ENCODE measurements at places on chromosomes 5 and 9.

GRCh38 chr5:148418511-148418910 is 34.8 kb downstream of the FBXO38 start:
- DNase-seq = no peak

DNA sequence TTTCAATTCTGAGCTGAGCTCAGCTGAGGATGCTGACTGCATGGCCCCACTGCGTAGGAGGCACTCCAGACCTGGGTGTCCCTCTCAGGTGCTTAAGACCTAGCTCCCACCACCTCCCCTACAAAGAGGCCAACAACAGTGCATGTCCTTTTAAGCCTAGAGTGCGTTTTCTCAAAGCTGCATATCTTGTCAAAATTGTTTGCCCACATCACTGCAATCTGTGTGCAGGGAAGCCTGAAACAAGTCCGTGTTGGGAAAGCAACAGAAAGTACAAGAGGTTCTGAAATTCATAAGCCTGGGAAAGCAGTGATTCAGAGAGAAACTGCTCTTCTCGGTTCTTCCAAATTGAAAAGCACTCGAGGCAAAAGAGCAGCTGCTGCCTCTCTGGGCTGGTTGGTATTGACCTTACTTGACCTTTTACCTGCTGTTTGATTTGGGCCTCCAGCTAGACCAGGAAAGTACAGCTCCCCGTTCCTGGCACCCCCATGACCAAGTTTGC is 238.4 kb downstream of the NR2F1-AS1 start:
- no peak for DNase-seq

- no peak for DNase-seq
Observed at GRCh38 chr9:105073147-105073546, 145.2 kb upstream of the ABCA1 start.

GRCh38 chr5:19044311-19044710 is 943.7 kb downstream of the CDH18 start:
- no peak for DNase-seq

DNA sequence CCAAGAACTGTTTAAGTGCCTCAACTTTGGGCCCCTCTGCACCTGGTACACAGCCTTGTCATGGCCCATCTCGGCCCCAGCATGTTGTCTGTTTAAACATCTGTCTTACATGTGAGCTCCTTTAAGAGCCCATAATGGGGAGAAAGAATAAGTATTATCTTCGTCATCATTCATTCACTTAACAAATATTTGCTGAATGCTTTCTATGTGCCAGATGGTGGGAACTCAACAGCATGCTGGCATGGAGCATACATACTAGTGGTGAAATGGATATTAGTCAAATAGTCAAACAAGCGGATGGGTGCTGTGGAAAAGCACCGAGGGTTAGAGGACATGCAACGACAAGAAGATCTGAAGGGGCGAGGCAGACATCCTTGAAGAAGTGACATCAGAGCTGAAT is 54.5 kb downstream of the GABBR2 start:
- DNase-seq = no peak

DNA sequence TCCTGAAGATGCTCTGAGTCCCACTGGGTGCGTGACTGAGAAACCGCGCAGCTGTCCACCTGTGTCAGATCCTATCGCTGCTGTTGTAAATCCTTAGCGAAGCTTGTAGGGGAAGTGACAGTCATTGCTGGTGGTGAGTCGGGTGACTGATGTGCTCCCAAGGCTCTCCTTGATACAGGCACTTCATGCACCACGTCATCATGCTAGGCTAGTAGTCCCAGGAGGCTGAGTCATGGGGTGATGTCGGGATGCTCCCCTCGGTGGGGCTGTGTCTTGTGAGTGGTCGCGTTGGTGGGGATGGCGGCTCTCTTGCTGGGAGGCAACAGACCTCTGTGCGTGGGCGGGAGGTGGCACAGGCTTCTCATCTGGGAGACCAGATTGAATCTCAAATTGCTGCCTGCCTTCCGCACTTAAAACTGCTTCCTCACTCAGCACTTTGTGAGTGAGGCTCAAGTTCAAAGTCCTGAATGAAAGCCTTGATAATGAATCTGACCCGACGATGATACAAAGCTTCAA is 84.7 kb downstream of the CSNK1A1 start:
- no peak for DNase-seq

DNA sequence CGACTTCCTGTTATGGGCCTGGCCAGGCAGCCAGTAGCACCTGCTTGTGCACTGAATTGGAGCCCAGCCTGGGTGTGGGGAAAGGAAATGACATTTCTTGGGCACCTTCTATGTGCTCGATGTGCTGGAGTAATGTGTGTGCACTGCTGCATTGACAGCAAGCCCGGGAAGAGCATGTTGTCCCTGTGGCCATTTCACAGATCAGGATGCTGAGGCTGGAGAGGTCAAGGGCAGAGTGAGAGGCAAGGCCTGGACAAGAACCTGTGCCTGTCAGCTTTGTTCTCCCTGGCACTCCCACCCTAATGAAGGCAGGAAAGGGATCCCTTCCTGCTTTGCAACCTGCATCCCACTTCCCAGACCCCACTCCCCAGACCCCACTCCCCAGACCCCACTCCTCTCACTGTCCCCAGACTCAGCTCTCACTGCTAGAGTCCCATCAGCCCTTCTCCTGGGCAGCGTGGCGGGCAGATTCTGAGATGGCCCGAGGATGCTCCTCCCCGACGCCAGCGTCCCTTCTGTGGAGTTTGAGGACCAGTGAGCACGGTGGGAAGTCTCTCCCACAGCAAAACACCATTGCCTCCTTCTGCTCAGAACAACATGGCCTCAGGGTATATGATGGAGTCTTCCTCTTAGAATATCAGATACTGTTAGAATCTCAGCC is 49.6 kb downstream of the BARX1 start:
- DNase-seq = no peak

- DNase-seq = no peak
Observed at GRCh38 chr9:38130724-38131123, 61.7 kb upstream of the SHB start.

DNA sequence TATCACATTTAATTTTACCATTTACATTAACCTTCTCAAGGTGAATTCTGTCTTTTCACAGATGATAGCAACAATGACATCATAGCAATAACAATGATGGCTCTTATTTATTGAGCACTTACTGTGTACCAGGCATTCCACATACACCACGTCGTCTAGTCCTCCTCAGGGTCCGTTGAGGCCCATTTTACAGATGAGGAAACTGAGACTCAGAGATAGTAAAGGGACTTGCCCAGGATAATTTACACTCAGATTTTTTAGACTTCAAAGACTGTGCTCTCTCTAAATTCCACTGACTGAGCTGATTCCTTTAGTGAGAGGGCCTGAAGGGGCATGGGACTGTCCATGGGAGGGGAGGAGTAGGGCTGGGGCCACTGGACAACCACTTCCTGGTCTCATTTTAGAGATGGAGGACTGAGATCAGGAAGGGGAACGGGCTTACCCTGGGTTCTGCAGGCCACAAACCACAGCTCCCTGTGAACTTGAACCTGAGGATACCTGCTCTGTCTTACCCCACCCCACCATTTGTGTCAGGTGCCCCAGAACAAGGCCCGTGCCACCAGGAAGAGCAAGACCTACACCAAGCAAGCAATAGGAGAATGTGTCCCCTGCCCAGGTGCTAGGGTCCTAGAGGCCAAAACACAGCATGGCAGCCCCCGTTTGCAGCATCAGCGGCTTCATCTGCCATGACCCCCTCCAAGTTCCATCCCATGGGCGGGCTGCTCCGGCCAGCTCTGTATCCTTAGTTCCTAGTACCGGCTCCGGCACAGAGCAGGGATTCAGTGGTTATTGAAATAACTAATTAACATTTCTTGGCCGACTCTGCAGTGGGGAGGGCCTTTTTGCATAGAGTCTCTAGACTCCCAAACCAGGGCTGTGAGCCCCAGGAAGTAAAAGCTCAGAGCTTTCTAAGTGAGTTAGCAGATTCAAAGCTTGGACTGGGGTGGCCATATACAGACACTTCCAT is 96.6 kb downstream of the RGS3 start:
- no peak for DNase-seq

GRCh38 chr5:3307982-3308621 is 287.5 kb upstream of the IRX1 start:
- no peak for DNase-seq

DNA sequence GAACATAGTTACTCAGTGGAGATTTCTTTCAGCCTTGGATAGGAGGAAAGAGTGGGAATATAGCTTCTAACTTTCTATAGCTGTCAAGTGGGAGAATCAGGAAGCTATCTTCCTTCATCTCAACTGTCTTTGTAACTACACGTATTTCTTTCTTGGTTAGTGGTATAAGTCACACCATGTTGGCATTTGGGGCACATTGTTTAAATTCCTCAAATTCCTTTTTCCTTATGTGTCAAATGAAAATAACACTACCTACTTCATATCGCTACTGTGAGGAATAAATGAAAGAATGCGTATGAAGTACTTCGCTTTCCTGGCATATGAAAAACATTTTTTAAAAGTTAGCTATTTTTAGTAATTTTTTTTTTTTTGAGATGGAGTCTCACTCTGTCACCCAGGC is 1082.5 kb upstream of the WWC1 start:
- DNase-seq = no peak

- no peak for DNase-seq
Observed at GRCh38 chr5:179323026-179323870, 22.0 kb downstream of the ADAMTS2 start.

DNA sequence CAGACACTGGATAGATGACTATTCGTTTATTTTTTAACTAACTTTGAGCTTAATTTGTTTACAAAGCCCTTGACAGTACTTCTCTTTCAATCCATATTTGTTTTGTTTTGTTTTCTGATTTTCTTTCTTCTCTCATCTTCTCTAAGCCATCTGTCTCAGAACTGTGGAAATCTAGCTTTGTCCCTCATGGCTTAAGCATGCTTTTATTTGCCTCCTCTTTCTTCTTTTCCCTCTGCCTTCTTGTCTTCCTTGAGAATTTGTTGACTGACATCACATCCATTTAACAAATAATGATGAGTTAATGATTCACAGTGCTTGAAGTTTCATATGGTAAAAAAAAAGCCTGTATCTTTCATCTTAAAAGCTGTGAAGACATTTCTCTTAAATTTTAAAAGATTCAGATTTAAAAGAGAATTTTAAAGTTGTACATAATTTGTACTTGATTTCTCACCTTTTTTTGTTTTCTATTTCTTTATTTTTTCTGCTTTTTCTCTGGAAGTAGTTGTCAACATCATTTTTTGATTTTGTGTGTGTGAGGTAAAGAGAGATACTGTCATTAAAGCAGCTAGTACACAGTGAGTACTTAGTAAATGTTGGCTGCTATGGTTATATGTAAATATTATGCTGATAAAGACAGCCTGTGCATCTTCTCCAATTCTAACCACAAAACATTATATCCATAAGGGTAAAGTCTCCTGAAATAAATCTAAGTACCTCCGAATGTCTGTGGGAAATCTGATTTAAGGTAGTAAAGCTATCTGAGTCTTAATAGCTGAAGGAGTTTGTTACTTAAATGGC is 13.9 kb upstream of the SGCD start:
- DNase-seq = no peak

GRCh38 chr5:134140530-134141201 is 26.2 kb downstream of the TCF7 start:
- DNase-seq = peak; percentile 69

GRCh38 chr5:133200256-133200655 is 148.4 kb downstream of the HSPA4 start:
- DNase-seq = no peak

DNA sequence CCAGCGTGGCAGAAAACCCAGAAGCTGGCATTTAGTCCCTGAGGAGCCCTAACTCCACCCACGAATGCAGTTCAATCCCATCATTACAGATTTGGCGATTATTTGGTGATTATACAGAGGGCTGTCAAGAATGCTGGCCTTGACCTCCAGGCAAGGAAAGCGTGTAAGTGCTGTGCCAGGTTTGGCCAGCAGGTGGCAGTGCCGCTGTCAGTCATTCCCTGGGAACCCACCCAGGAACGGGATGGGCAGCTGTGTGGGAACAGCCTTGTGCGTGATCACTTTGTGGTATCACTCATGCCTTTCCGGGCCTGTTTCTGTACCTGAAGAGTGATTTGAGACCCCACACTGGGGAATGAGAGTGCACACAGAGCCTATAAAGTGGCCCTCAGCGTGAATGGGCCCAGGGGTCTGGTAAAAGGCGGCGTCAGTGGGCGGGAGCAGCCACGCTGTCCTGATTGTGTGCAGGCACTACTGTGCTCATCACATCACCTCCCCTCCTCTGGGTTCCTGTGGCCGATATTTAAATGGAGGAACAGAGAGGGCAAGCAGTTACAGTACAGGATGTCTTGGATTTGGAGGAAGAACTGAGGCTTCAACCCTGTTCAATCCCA is 215.6 kb downstream of the ROR2 start:
- peak; percentile 29 for DNase-seq

DNA sequence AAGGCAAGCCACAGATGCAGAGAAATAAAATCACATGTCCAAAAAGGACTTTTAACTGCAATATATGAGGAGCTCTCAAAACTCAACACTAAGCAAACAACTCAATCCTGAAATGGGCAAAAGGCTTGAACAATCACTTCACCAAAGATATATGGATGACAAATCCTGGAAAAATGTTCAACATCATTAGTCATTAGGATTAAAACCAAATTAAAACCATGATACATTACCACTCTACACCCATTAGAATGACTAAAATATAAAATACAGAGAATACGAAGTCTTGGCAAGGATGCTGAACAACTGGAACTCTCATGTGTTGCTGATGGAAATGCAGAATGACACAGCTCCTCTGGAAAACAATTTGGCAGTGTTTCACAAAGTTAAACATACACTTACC is 277.4 kb downstream of the TLE1 start:
- DNase-seq = no peak

GRCh38 chr5:103016167-103016566 is 103.8 kb downstream of the GIN1 start:
- no peak for DNase-seq

DNA sequence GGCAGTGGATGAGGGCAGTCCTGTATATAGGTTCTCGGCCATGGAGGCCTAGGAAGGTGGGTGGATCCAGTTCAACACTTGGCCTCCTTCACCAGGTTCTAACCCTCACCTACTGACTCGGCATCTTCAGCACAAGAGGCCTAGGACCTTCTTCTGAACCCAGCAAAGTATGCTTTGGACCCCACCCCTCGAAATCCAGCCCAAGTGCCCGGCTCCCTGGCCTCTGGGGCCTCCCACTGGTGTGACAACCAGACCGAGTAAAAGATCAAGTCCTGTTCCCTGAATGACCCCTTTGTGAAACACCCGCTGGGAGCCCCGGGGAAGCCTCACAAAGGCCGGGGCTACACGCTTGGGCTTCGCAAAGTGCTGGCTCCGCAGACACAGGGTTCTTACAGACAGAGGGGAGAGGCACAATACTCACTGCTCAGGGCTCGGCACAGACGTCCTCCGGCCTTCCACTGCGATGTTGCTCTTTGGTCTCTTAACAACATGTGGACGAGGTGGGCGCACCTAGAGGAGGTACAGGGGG is 47.0 kb downstream of the CRB2 start:
- DNase-seq = no peak

DNA sequence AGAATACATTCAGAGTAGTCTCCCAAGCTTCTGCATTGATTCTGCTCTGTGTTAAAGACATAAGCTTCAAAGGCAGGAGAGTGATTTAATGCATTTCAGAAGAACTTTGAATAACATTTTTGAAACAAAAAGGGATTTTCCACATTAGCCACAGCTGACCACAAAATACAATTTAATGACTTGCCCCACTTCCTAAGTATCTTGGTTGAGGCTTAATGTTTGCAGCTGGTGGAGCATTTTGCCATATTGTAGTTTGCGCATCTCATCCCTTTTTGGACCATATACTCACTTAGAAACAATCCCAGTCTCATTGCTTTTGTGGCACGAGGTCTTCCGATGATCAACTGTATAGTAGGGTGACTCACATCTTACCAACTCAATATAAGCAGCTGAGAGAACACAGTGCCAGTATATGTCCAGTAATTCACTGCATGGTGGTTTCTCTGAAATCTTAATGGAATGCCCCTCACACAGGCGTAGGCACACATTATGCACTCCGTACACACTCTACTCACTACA is 455.8 kb upstream of the PTGER4 start:
- DNase-seq = peak; percentile 6

Data from Jurkat, Clone E6-1 (cell line).